Effector CD4-positive, alpha-beta T cell (primary cell): ENCODE measurements at places on chromosomes 16 and 17.

GRCh38 chr16:78331731-78332130, 232.3 kb downstream of the WWOX start:
- DNase-seq: no peak

GRCh38 chr16:69095193-69095592, 10.3 kb upstream of the HAS3 start:
- no peak for DNase-seq

- DNase-seq: no peak
Observed at GRCh38 chr16:65832679-65833078, 533.8 kb upstream of the CDH5 start.

DNA sequence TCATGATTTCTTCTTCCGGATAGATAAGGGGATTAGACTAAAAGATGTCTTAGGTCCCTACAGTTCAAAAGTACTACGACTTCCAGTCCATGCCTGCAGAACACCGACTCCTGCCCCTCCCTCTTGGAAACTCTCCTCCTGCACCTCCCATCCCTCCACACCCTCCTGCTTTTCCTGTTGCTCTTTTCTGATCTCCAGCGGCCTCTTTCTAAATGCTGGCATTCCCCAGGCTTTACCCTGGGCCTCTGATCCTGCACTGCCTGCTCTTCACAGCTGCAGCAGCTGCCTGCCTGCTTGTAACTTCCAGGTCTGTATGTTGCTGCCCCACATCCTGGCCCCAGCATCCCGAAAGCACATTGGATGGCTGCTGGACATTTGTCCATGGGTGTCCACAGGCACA, 154.2 kb downstream of the KCNJ12 start:
- DNase-seq: no peak

GRCh38 chr17:31541559-31541958, 150.1 kb downstream of the RAB11FIP4 start:
- no peak for DNase-seq

GRCh38 chr16:4766875-4767628, at the start of gene ZNF500:
Gene ZNF500 (minus strand): TSS chr16:4767162. CDS start chr16:4765978, 1,184 bp downstream.
- DNase-seq: peak; percentile 94

GRCh38 chr16:2977440-2977839, 2.8 kb downstream of the PKMYT1 start:
- DNase-seq: no peak

GRCh38 chr17:78739331-78739931, 42.6 kb downstream of the CYTH1 start:
- DNase-seq: no peak

GRCh38 chr16:83143788-83144187, 517.0 kb downstream of the CDH13 start:
- no peak for DNase-seq

GRCh38 chr17:40071313-40072039, 8.7 kb downstream of the THRA start:
- no peak for DNase-seq

GRCh38 chr17:1730326-1731193, 6.1 kb downstream of the WDR81 start:
- DNase-seq: no peak

GRCh38 chr16:57416084-57416483, 11.5 kb downstream of the CCL17 start:
- no peak for DNase-seq

DNA sequence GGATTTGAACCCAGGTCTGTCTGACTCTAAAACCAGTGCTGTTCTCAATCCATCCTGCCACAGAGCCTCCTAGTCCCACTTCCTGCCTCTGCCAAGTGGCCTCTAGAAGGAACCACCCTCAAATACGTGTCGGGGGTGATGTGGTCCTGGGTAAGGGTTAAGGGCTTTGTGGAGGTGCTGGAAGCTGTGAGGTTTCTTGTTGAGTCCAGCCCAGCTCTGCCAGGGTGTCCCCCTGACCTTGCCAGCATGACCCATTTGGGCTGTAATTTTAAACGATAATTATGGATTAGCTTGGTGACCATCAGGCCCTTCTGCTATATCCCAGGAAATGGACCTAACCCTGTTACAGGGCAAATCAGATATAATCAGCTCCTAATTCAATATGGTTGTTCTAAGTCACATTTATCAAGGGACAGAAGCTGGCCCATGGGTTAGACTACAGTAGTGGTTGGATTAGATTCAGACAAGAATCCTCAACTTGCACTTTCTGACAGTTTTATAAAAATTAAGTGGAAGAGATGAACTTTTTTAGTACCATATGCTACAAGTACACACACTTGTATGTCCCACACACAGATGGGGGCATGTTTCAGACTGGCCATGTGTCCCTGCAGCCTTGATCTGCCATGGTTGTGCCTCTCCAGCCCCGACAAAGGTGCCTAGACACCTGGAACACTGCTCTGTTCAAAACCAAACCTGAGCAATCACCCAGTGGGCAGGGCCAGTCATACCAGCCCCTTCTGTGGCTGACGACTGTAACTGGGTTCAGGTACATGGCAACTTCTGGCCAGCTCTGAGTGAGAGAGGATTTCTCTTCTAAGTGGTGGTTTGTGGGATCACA, 48.0 kb downstream of the SMPD3 start:
- no peak for DNase-seq

- no peak for DNase-seq
Observed at GRCh38 chr17:71349908-71350600, 770.8 kb upstream of the SOX9 start.

GRCh38 chr17:75270966-75271232, at the start of gene MIF4GD:
Gene MIF4GD (minus strand): TSS chr17:75271231. CDS start chr17:75270195, 1,036 bp downstream.
- DNase-seq: no peak

GRCh38 chr16:13313351-13313750, 412.0 kb downstream of the SHISA9 start:
- no peak for DNase-seq

DNA sequence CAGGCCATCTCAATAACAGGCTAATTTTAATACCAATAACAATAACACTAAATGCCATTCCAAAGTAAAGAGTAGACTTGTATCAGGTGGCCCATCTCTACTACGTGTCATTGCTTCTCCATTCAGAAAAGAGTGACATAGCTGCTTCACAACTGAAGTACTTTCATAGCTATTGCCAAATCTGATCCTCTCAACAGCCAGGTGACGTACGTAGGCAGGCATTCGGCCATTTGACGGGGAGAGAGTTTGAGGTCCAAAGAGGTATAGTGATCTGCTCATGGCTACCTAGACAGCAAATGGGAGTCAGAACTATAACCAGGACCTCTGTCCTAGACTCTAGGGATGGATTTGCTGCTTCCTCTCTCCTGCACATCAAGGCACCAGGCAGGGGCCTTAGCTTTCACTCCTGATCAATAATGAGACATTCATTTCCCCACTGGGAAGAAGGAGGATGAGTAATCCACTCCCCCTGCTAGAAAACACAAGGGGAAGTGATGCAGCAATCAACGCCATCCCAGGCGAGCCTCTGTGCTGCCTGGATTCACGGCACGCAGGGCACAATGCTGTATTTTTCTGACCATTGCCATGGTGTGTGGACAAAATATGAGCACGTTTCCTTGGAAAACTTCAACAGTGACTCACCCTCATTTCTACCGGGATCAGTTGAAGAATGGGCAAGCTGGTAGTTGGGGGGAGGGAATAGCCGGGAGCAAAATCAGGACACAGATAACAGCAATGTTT, 80.9 kb downstream of the SPACA3 start:
- DNase-seq: no peak

GRCh38 chr17:15513058-15513791, 45.8 kb upstream of the CDRT4 start:
- no peak for DNase-seq

DNA sequence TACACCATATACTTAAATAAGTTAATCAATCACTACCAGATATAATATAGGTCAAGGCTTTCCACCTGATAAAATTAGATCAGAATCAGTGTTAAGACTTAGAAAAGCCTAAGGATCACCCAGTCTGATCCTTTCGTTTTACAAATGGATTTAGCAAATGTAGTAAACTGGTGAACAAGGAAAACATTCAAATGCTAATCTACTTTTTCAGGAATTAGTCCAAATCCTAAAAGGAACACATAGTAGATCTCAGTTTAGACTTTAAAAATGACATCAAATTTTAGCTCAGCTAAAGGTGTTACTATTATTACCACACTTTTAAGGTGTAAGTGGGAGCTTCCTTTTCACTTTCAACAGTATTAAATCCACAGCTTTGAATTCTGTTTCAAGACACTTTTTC, 12.0 kb downstream of the PHLPP2 start:
- DNase-seq: no peak

- no peak for DNase-seq
Observed at GRCh38 chr16:7745276-7745675, 412.6 kb downstream of the RBFOX1 start.
